Renal pelvis (tissue), 12 donors: ENCODE measurements at places on chromosomes 12 and 14.
A peak's percentile ranks its signal among the peaks of the same experiment; 100 is the strongest.

GRCh38 chr14:73851000-73851399 is 631 bp upstream of the PTGR2 start:
- peak; percentile 48 for DNase-seq

- peak; percentile 39 for DNase-seq
Observed at GRCh38 chr12:12885096-12885792, 6.1 kb upstream of the GPRC5A start.

- DNase-seq, result no peak
Observed at GRCh38 chr12:9244894-9245293, 36.7 kb upstream of the PZP start.

- no peak for DNase-seq
Observed at GRCh38 chr12:54371328-54372112, 7.2 kb upstream of the GPR84 start.

GRCh38 chr12:76152181-76152807 is 67.8 kb upstream of the NAP1L1 start:
- no peak for DNase-seq

DNA sequence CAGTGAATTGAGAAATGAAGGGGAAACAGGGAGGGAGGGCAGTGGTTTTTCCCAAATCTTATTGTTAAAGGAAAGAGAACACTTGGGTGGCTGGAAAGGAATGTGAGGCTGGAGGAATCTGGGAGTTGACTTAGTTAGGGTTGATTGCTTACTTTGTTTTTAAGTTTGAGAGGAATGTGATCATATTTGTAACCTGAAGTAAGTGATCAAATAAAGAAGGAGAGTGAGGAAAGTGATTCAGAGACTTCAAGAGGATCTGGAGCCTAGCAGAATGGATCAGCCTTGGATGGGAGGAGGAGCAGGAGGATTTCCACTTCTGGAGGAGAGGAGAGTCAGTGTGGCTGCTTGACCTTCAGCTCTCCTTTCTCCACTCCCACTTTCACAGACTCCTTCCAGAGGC is 6.0 kb upstream of the LRP6 start:
- DNase-seq, result no peak

GRCh38 chr12:101877806-101878242 is 444 bp downstream of the DRAM1 start:
- no peak for DNase-seq

GRCh38 chr12:105921872-105922669 is 216.7 kb downstream of the NUAK1 start:
- no peak for DNase-seq

DNA sequence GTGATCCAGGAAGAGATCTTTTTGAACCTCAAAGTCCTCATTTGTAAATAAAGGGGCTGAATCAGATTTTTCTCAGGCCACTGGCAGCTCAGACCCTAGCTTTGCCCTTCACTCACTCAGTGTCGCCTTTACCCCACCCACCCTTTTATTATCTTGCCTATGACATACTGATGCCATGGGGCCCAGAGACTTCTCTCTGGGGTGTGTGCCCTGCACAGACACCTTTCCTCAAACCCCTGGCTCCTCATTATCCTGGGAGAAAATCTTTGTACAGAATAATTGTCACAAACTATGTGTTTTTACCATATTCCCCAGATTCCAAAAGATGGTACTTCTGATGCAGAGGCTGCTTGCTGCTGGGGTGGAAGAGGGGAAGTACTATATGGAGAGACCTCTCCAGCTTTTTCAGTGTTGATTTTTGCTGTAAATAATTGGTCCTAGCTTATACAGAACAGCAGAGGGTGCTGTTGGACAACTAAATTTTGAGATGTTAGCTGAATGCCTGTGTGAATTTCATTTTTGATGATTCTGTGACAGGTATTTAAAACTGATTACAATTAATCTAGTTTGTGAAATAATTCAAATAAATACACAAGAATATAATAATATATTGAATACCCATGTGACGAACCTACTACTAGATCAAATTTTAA is 53.9 kb upstream of the DCD start:
- peak; percentile 42 for DNase-seq
